Activated CD8-positive, alpha-beta memory T cell treated with anti-CD3 and anti-CD28 coated beads, Interleukin-2, amount 10 ng/mL, durations not matched to agents 7 days and 5 days (primary cell): ENCODE measurements at places on chromosomes 6 and 20. TPM values are rescaled to one million over a fixed set of nuclear protein-coding genes. Genes with fewer than 3 reads are reported as not detected.

DNA sequence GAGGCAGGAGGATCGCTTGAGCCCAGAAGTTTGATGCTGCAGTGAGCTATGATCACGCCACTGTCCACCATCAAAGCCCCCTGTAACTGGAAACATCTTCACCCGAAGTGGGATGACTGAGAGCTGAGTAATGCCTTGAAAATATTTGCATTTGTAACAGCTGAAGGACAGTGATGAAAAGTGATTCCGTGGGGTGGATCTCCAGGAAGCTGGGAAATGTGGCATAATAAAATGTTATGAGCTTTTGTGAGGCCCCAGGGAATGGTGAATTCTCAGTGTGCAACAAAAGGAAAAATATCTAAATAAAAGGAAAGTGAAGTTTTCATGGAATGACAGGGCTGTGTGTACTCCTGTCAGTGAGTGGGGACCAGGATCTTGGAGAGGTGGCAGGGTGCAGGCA lies 92.0 kb downstream of the JAG1 start:
- H3K27me3 ChIP-seq: no peaks in the 10 kb centered on the region
- peaks cover 4% of the 10 kb centered on the region for H3K36me3 ChIP-seq
- DNase-seq: no peak
- no peak overlapping the region for H3K4me3 ChIP-seq
- H3K4me1 ChIP-seq: peaks cover 17% of the 10 kb centered on the region

The PNLDC1 gene
- 0.75 TPM for total RNA-seq

The C6orf118 gene
- total RNA-seq: not detected

The RIPPLY2 gene
- not detected for total RNA-seq

The GABRR1 gene
- not detected for total RNA-seq

- H3K27ac ChIP-seq: no peak overlapping the region
- no peaks in the 10 kb centered on the region for H3K27me3 ChIP-seq
- H3K36me3 ChIP-seq: peaks cover 43% of the 10 kb centered on the region
- H3K4me3 ChIP-seq: no peak overlapping the region
Observed at GRCh38 chr6:42210551-42210950, 7.1 kb downstream of the MRPS10 start.

DNA sequence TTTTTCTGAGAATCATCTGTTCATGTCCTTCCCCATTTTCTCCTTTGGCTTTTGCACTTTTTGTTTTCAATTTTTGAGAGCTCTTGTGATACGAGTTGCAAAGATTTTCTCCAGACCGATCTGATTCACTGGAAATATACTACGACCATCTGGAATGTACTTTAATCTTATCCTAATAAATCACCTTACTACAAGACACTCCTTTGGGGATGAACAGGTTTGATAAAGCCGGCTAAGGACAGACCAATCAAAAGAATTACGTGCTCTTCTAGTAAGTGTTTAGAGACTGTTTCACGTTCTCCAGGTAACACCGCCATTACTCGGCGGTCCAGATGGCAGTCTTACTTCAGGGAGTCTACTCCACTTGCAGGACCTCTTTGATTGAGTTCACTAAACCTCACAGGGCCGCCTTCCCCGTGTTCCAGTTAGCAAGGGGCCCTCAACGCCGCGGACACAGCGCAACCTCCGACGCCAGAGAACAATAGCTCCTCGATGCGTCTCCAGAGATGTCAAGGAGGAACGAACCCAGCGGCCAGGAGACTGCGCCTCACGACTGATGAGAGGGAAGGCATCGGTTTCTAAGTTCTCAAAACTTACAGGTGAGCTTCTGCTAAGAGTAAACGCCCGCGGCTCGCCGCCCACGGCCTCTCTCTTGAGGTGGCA lies 920 bp upstream of the WTAP start:
- no peaks in the 10 kb centered on the region for H3K27me3 ChIP-seq
- H3K4me3 ChIP-seq: peak overlapping the region; percentile 88
- peaks cover 37% of the 10 kb centered on the region for H3K4me1 ChIP-seq
- H3K27ac ChIP-seq: peak overlapping the region; percentile 97
- DNase-seq: no peak
